ENCODE measurements at places on chromosomes 5 and 9. TPM values are rescaled to one million over a fixed set of nuclear protein-coding genes. Genes with fewer than 3 reads are reported as not detected.
A peak's percentile ranks its signal among the peaks of the same experiment; 100 is the strongest.

The FBXW5 gene
- 139 TPM for total RNA-seq

GRCh38 chr9:116075191-116075590, 78.4 kb upstream of the PAPPA start:
- no peak for DNase-seq

The IL4 gene
- not detected for total RNA-seq

GRCh38 chr5:67378256-67378655, 181.7 kb upstream of the CD180 start:
- DNase-seq = no peak

GRCh38 chr5:42854795-42855194, 43.1 kb upstream of the SELENOP start:
- no peak for DNase-seq

GRCh38 chr5:124745007-124745927, 1.2 kb downstream of the ZNF608 start:
- no peak for DNase-seq

DNA sequence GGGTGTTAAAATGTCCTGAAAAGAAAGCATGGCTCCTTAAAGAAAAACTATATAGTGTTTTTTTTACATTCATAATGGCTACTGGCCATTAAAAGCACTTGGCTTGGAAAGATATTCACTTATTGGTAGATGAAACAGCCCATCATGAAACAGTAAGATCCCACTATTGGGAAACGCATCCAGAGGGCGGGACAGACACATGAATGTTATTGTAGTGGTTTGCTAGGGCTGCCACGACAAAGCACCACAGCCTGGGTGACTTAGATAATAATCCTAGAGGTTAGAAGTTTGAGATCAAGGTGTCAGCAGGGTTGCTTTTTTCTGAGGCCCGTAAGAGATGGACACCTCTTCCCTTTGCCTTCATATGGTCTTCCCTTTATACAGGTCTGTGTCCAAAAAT, 139.4 kb upstream of the ANKH start:
- DNase-seq = no peak

GRCh38 chr9:95425910-95426551, 90.7 kb downstream of the PTCH1 start:
- DNase-seq = no peak

DNA sequence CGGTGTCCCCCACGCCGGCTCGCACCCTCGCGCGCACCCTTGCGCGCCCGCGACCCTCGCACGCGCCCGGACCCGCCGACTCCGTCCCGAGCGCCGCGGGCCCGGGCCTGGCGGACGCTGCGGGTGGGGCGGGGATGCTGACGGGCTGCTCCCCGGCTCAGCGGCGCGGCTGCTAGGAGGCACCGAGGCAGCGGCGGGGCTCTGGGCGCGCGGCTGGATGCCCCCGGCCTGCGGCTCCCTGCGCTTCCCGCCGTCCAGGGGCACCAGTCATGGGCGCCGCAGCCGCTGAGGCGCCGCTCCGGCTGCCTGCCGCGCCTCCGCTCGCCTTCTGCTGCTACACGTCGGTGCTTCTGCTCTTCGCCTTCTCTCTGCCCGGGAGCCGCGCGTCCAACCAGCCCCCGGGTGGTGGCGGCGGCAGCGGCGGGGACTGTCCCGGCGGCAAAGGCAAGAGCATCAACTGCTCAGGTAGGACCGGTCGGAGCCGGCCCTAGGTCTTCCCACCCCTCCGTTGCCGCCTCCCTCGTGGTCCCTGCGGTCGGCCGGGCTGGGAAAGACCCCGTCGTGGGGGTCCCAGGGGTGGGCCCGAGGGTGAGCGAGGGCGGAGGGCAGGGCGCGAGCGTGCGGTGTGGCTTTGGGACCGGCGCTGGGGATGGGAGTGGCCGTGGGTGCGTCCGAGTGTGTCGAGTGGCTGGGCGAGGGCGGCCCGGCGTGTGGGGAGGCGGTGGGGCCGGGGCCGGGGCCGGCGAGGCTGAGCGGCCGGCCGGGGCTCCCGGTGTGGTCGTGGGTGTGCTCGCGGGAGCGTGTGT, 530 bp downstream of the TMEFF1 start:
- peak; percentile 62 for DNase-seq

- peak; percentile 37 for DNase-seq
Observed at GRCh38 chr9:127873223-127873691, 4.2 kb downstream of the AK1 start.

DNA sequence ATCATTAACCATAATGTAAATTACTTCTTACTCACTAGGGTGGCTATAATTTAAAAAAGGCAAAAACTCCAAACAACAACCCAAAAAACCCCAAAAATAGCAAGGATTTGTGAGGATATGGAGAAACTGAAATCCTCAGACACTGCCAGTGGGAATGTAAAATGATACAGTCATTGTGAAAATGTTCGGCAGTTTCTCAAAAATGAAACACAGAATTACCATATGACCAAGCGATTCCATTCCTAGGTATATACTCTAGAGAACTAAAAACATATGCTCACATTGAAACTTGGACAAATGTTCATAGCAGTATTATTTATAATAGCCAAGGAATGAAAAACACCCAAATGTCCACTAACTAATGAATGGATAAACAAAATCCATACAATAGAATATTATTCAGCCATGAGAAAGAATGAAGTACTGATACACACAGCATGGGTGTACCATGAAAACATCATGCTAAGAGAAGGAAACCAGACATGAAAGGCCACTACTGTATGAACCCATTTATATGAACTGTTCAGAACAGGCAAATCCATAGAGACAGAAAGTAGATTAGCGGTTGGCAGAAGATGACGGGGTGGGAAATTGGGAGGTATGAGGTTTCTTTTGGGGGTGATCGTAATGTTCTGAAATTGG, 119.1 kb downstream of the MAPKAP1 start:
- DNase-seq = no peak

The SNCAIP gene
- 2.7 TPM for total RNA-seq

The CARTPT gene
- total RNA-seq = not detected

The SLC24A2 gene
- total RNA-seq = not detected

GRCh38 chr9:72315510-72316311, 49.3 kb downstream of the ZFAND5 start:
- DNase-seq = no peak

DNA sequence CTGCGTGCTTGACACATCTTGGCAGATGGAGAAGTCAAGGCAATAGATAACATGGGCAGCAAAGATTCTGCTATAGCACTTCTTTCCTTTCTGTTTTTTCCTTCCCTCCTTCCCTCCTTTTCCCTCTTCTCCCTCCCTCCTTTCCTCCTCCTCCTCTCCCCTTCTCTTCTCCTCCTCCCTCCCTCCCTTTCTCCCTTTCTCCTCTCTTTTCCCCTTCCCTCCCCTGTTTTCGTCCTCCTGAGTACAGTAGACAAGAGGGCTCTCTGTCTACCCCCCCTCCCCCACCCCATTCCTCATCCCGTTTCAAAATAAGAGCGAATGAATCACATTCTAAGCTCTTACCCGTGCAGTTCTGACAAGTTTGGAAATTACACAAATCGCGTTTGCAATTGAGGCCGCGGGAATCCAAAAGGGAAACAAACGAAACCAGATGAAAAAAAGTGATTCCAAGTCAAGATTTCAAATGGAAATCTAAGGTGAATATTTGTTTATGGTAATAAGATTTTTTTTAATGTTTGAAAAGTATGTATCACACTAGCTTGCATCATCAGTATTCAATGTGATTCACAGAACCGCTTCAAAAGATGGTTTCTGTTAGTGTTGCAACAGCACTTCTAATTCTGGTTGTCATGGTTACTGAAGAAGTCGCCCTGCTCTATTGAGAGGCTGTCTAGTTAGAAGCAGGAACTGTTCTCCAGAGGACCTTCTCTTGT, 1.3 kb downstream of the NIM1K start:
- no peak for DNase-seq

DNA sequence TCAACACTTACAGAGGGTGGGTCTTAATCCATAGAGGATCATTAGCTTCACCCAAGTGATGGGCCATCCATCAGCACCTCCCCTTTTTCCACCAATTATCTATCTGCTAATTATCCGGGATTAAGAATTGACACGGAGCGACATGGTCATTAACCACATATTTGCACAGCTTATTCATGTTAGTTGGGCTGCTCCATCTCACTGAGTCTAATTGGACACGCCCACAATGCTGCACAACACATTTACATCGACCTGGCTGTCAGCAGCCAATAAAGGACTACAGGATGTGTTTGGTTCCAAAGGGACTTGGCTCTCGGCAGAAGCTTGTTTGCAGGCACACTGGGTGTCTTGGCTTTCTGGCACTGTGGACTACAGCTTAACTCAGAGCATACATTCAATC, 21.6 kb downstream of the FOXE1 start:
- no peak for DNase-seq

The PGM5 gene
- total RNA-seq = 315 TPM

DNA sequence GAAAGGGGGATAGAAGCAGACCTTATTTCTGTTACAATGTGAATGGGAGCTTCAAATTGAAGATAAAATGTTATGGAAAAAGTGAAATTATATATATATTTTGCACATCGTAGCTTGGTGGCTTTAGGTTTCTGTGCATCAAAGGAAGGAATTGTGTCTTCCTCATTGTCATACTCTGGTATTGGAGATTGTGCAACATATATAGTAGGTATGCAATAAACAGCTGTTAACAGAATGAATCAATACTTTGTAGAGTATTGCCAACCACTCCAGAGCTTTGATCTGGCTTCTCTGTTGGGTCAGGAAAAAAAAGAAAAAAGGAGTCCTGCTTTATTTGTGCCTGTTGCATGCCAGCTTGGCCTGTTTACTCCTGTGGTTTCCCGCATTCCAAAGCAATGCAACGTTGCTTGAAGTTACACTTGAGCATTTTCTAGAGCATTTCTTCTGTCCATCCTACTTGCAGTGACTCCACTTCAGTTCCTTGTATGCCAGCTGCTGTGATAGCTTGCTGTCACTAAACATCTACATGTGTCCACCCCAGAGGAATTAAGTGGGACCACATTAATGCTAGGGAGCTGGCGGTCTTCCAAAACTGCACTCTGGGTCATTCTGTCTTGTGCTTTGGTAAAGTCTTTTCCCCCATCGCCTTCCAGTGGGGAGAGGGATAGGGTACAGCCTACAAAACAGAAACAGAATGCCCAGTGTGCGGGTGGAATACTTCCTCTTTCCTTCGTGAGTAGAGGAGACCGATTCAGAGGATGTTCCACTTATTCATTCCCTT, 62.0 kb upstream of the MEF2C start:
- peak; percentile 23 for DNase-seq

GRCh38 chr9:97954550-97954989, 16.6 kb upstream of the HEMGN start:
- no peak for DNase-seq

DNA sequence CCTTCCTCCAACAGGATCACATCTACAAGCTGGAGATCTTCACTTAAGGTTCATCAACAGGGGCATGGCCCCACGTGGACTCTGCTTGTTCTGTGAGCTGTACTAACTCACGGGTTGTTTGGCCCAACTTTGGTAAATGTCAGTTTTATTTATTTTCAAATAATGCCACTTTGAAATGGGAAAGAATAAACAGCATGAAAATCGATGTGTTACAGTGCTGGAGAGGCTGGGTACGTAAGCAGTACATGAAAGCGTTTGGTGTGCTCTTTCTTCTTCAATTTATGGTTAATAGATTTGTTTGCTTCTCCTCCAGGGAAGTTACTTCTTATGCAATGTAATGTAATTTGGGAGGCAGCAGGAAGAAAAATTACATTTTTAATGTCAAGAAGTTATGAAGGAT, 389.9 kb upstream of the DAP start:
- no peak for DNase-seq

The ANKH gene
- 155 TPM for total RNA-seq

DNA sequence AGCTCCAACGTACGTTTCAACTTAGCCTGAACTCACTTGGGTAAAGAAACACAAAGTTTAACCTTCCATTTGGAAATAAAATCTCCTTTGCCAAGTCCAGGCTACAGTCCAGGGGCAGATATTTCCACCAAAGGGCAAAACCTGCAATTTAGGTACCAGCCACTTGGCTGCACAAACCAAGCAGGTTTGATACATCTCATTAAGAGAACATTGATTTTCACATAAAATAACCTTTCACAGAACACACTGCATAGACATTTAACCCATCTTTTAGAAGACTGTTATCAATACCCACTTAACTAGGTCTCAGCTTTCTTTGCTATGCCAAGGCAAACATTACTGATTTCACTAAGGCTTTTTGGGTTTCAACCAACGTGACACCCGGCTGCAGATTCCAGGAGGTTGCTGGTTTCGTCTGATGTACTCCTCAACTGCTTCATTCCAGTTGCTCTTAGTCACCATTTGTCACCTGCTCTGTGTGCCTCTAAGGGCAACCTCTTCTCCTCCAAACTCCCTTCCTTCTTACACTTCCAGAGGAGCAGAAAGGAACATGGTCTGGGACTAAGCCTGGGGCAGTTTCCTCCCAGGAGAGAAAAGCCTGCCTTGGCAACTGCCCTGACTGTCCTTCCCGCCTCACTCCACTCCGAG, 67.1 kb downstream of the EPB41L4B start:
- DNase-seq = no peak

The SHB gene
- 31.6 TPM for total RNA-seq

GRCh38 chr5:109324351-109324750, 85.4 kb downstream of the PJA2 start:
- DNase-seq = no peak

DNA sequence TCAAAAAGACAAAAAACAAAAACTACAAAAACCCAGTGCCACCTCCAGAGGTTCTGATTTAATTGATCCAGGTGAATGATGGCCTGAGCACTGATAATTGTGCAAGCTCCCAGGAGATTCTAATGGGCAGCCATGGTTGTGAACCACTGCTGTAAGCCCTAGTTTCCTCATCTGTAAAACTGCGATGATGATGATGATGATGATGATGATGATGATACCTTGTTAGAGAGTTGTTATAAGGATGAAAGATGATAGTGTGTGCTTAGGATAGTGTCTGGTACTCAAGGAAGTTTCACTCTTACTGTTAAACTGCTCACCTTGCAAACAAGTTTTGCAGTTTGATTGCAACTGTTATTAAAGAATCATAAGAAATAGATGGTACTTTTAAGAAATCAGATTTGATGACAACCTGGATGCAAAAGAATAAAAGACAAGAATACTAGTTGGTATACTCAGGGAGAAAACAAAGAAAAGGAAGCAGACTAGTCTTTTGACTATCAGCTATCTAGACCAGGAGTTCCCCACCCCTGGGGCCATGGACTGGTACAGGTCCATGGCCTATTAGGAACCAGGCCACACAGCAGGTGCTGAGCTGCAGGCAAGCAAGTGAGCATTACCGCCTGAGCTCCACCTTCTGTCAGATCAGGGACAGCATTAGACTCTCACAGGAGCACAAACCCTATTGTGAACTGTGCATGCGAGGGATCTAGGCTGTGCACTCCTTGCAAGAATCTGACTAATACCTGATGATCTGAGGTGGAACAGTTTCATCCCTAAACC, 98.0 kb downstream of the OR2K2 start:
- no peak for DNase-seq

DNA sequence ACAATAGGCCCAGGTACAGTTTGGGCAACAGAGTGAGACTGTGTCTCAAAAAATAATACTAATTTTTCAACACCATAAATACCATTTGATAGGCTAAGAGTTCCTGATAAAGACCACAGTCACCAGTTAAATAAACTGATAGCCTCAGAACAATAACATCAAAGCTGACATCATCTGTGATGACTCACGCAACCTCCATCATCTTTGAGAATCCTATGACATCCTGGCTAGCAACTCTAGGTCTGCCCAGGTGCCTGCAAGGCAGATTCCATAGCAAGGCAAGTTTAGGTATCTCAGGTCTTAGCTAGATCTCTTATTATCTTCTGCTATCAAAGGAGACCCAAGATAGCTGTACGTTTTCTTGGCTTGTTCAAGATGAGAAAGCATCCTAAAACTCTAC, 30.5 kb upstream of the UBAP2 start:
- no peak for DNase-seq

The KCNT1 gene
- total RNA-seq = 1.1 TPM

All from right cardiac atrium (tissue), 5 donors.